ENCODE measurements at places on chromosomes 5 and 9.

DNA sequence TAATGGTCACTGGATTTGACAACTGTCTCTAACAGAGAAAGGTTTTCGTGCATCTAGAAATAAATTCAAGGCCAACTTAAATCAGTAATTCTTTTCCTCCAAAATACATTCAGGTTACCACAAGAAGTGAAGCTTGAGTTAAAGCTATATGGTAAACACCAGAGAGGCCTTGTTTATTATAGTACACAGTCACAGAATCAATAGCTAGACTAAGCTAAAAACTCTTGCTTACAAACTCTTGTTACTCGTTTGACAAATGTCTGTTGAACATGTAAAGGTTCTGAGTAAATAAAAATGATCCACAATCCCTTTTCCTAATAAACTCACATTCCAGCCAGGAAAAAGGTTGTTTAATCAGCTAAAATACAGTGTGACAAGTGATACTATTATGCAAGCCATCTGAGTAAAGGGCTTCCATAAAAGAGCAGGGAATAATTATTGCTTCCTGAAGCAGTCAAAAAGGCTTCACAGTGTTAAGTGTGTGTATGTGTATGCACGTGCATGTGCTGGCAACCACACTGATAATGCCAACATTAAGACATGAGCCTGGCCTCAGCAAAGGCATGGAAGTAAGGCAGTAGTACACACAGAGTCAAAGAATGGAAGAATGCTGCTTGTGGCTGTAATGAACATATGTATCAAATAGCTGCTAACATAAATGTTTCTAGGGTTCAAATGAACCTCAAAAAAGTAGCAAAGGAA is 12.8 kb downstream of the PTAR1 start:
- no peak for DNase-seq

- DNase-seq, result no peak
Measured at GRCh38 chr5:158549311-158549710, 550.4 kb downstream of the EBF1 start.

DNA sequence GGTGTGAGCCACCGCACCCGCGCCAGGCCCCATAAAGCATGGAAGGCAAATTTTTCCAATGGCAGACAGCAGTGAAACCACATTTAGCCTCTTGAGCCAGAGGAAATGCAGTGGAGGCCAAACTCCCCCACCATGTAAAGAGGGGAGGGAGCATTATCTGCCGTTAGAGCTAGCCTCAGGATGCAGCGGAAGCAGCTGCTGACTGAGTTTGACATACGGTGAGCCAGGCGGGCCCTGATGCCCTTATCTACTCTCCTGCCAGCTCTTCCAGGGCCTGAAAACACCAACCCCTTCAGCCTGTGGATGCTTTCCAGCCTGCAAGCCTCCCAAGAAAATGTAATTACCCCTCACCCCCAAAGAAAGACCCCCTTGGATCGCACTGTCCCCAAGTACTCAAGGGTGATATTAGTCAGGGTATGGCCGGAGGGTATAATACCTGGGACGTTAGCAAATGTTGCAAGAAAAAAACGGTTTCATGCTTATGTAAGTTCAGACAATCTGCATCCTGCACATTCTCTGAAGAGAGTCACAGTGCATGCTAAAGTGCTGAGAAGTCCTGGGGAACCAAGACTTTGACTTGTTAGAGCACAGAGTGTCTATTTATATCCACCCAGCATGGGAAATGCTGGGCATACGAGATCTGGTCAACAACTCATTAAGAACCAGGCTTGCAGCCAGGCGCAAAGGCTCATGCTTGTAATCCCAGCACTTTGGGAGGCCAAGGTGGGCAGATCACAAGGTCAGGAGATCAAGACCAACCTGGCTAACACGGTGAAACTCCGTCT is 11.3 kb upstream of the GGTA1 start:
- DNase-seq, result no peak

DNA sequence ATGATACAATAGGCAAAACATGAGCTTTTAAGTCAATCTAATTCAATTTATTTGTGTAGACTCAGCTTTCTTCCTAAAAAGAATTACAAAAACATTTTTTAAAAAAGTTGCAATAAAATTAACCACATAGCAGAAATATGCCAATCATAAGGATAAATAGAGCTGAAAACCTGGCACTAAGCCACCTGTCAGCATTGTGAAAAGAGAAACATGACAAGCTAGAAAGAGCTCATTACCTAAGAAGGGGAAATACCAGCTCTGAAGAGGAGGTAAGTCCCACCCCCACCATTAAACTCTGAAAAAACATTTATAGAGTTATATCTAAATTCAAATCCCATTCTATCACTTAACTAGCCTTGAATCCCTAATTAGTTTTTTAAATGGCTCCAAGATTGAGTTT is 372.9 kb downstream of the OSTF1 start:
- no peak for DNase-seq

GRCh38 chr5:175448276-175448675 is 4.3 kb upstream of the DRD1 start:
- no peak for DNase-seq

GRCh38 chr5:36272136-36272690 is 29.5 kb downstream of the RANBP3L start:
- DNase-seq, result no peak

DNA sequence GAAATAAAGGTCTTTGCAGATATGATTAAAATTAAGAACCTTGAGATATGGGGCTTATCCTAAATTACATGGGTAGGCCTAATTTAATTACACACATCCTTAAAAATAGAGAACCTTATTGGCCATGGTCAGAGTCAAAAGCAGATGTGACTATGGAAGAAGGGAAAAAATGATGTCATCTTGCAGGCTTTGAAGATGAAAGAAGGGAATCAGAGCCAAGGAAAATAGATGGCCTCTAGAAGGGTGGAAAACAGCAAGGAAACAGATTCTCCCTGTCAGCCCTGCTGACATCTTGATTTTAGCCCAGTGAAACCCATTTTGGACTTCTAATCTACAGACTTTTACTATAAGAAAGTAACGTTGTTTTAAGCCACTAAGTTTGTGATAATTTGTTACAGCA is 37.6 kb upstream of the KCNN2 start:
- no peak for DNase-seq

DNA sequence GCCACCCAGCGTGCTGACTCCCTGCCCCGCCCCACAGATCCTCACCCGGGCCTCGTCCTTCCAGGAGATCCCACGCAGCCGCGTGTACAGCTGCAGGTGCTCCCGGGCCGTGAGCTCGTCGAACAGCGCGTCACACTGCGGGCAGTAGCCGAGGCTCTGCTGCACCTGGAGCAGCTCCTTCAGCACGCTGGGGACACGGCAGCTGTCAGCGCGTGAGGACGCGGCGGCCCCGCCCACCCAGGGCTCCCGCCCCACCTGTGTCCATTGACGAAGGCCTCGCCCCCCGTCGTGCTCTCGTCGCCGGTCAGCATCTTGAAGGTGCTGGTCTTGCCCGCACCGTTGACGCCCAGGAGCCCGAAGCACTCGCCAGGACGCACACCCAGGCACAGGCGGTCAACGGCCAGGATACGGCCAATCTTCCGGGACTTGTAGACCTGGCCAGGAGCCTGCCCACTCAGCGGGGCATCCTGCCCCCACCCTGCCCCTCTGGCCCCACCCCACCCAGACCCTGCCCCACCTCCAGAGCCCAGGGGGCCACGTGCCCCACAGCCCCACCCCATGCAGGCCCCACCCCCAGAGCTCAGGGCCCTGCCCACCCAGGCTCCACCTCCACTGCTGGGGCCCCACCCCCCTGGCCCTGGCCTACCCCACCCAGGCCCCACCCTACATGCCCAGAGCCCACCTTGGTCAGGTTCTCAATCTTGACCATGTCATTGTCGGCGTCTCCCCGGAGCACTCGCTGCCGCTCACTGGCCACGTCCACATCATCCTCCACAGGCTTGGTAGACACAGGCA is 13.8 kb upstream of the CLIC3 start:
- DNase-seq, result no peak

GRCh38 chr9:4700091-4700490 is 20.7 kb downstream of the CDC37L1 start:
- DNase-seq, result no peak

GRCh38 chr9:79127661-79128060 is 444.1 kb upstream of the TLE4 start:
- DNase-seq, result no peak

DNA sequence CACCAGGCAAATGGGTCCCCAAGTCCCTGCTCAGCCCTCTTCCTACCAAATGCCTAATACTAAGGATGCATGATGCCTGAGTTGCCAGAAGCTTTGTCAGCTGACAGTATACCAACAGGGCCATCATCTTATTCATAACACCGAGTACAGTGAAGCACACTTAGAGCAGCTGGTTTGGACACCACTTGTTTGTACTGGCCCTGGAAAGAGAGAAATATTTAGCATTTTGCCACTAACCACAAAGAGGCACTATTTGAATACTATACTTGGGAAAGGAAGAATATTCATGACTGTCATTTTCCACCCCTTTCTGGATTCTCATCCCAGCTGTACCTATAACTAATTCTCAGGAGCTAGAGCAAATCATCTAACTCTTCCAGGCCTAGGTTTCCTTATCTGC is 364.4 kb upstream of the KIF2A start:
- no peak for DNase-seq

- DNase-seq, result no peak
Measured at GRCh38 chr5:169200125-169200778, 100.7 kb downstream of the SLIT3 start.

GRCh38 chr9:94805051-94805489 is 78.6 kb downstream of the AOPEP start:
- DNase-seq, result no peak
